Ovary (tissue), 10 donors: ENCODE measurements at places on chromosomes 11 and 22.

GRCh38 chr22:17831501-17832251 lies 57.4 kb upstream of the BID start:
- DNase-seq, result peak; percentile 63

DNA sequence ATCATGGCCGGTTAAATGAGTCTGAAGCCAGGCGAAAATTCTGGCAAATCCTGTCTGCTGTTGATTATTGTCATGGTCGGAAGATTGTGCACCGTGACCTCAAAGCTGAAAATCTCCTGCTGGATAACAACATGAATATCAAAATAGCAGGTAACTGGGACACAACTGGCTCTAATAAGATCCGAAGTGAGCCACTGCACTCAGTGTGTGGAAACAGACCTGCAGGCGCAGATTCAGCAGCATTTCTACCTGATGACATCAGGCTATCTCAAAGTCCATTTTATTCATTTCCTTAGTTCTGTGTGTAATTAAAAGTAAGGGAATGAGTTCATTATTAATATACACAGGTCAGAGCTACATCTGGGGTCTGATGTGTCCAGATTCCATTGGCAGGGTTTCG lies 78.2 kb downstream of the PPP2R1B start:
- no peak for DNase-seq

- DNase-seq, result no peak
Measured at GRCh38 chr11:65211293-65212105, 29.8 kb downstream of the CAPN1 start.

DNA sequence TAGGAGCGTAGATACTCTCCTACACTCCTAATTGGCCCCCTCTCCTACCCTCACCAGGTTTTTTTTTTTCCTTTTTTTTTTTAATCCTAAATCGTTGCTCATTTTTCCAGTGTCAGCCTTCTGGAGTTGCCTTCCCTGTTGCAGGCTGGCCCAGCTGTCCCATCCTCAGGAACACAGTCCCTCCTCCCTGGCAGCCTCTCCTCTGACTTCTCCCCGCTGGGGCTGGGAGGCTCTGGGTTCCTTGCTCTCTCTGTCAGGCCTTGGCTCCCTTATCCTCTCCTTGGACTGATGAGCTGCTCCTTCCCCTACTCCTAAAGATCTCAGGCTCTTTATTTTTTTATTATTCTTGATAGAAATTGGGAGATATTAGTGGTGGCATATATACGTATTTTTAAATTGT lies 62.2 kb downstream of the PKNOX2 start:
- DNase-seq, result no peak

- DNase-seq, result no peak
Measured at GRCh38 chr22:35733791-35734516, 16.3 kb downstream of the APOL5 start.

DNA sequence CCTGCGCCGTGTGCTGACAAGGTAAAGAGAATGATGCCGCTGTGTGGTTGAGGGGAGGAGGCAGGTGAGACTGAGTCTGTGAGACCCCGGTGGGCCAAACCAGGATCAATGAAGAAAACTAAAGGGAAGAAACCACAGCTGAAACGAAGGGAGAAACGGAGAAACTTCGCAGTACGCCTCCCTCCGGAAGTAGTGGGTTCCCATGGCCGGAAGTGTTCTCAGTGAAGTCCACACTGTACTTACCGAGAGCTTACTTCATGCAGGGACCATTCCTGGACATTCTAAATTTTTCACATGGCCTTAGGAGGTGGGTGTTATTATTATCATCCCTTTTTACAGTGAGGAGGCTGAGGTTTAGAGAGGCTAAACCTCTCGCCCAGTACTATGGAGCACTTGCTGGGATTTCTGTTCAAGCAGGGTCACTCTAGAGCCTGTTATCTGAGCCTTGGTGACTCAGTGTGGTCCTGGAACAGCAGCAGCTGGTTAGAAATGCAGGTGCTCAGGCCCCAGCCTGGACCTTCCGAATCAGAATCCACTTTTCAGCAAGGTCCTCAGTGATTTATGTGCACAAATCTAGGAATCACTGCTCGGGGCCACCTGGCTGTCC lies 17.9 kb downstream of the CD5 start:
- DNase-seq, result no peak

DNA sequence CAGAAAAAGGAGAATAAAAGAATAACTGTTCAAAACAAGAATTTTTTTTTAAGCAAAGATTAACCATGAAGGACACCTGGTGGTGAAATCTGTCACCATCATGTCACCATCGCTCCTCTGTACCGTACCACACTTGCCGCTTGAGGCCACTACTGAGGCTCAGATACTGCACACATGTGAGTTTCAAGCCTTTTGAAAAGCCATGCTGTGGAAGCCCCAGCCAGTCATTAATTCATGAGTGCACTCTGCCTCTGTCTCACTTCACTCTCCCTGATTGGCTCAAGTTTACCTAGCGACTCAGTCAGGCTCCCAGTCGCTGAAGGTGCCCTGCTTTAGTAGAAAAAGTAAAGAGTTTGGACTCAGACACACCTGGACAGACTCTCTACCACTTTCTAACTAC lies 6.6 kb upstream of the MS4A12 start:
- no peak for DNase-seq

DNA sequence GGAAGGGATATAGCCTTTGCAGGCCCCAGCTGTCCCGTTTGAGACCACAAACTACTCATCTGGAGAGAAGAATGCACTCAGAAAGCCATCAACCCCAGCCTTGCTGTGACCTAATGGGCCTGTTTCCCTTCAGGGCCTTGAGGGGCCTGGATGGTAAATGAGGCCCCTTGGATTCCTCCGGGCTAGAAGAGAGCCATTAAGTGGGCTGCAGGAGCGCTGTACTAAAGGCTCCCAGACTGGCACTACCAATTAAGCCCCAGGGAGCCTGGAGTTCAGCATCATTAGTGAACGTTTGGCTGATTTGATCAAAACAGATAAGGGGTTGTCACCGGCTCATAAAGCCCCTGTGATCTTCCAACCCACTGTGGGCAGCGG lies 23.0 kb downstream of the CD5 start:
- no peak for DNase-seq

- no peak for DNase-seq
Measured at GRCh38 chr11:44905131-44905866, 45.4 kb downstream of the TP53I11 start.

DNA sequence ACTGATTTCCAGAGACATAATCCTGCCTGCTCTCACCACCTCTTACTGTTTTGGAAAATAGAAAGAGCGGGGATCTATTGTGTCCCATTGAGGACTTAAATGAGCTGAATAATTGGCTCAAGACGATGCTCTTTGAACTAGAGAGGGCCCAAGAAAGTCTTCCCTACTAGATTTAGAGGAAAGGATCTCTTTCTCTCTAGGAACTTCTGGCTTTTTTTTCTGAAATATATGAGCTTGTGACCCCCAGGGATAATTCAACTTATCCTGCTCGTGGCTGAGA lies 461.4 kb upstream of the KIRREL3 start:
- DNase-seq, result no peak

DNA sequence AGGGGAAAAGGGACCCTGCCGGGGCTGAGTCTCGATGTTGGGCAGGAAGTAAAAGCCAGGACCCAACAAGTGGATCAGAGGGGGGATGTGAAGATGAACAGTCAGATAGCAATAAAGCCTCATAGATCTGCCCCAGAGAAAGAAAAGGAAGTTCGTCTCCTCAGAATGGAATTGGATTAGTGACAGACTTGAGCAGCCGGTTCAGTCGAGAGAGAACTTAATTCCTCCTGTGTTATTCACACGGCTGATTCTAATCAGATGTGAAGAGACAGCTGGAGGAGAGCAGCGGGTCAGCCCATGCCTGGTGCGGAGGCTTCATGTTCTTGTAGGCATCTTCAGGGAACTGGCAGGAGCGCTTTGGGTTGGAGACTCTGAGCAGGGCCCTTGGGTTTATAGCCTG lies 29.3 kb upstream of the CABP7 start:
- DNase-seq, result no peak

- no peak for DNase-seq
Measured at GRCh38 chr11:63553759-63554158, 9.4 kb downstream of the PLAAT2 start.

DNA sequence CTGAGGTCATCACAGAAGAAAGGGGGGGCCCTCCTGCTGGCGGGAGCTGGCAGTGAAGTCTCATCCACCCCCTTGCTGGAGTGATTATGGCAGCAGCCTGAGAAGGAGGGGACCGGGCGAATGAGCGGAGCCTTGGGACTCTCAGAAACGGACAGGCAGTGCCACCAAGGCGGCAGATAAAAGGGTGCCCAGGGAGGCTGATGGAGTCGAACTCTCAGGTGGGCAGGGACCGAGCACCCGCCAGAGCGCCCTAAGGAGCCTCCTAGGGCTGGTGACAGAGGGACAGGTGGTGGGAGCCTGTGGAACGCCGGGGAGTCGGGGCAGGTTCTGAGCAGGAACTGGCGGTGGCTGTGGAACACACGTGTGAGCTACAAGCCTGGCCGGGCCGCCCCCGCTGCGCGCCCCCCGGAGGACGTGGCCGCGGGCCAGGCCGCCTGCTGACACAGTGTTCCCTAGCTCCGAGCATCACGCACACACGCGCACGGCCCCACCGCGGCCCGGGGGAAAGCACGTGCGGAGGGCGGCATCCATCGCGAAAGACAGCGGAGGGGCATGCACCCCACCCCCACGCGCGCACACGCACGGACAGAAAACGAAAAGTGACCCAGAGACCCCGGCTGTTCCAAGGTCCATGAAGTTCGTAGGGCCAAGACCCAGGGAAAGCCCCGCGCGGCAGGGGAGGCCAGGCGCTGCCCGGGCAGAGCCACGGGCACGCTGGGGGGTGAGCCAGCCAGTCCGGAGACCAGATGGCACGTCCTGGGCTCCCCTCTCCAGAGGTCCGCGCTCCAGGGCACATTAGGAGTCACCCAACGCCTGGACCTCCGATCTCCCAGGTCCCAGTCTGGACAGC lies 1.0 kb downstream of the VWCE start:
- peak; percentile 84 for DNase-seq

- DNase-seq, result no peak
Measured at GRCh38 chr11:69934861-69935494, 115.8 kb upstream of the FGF3 start.

DNA sequence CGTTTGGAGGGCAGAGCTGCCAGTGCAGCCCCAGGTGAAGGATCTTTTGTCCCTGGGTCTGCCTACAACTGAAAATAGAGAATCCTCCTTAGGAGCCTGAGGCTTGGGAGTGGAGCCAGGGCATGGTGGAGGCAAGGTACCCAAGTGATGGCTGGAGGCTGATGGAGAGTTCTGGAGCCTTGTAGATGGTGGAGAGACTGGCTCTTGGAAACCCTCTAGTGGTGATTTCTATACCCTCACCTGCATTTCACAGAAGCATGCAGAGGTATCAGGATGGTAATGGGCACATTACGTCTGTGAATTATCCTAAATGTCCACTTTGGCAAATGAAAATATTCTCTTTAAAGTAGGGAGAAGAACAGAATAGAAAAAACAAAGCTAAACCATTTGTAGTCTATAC lies 44.4 kb downstream of the INSC start:
- DNase-seq, result no peak

- no peak for DNase-seq
Measured at GRCh38 chr11:42890773-42891172, 421.0 kb upstream of the API5 start.

DNA sequence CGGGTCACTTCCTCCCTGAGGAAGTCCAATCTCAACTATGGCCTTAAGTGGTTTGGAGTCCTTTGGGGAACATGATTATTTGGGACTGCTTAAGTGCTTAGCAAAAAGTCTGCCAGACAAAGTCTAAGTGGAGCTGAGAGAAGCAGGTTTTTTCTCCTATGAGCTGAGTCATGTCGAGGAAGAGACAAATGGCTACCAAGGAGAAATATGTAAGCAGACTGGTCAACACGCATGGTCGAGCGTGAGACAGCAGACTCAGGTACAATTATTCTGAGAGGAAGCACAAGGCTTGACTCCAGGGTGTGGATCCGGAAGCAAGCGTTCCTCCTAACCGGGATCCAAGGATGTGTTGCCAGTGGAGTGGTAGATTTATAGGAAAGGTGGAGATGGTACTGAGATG lies 30.6 kb downstream of the UBASH3B start:
- no peak for DNase-seq

DNA sequence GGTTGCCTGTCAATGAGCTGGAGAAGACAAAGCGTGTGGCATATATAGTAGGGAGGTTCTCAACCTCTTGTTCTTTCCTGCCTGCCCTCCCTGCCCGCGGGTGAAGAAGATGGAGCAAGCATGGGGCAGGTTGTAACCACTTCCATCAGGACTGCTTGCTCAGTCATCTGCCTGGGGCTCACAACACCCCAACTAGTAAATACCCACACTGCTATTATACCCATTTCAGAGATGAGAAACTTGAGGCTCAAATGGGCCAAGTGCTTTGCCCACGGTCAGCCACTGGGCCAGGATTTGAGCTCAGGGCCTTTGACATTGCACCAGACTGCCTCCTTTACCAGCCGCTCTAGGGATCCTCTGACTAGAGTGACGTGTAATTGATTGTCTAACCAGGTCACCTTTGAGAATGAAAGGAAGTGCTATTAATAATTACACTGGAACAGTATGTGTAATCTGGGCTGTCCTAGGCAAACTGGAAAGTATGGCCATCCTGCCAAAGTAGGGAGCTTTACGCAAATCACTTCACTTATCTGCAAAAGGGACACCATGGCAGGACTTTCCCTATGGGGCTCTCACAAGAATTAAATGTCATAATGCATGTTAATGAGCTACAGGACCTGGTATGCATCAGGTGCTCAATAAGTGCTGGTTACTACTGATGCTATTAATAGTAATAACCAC lies 2.8 kb upstream of the CDC42EP1 start:
- no peak for DNase-seq

DNA sequence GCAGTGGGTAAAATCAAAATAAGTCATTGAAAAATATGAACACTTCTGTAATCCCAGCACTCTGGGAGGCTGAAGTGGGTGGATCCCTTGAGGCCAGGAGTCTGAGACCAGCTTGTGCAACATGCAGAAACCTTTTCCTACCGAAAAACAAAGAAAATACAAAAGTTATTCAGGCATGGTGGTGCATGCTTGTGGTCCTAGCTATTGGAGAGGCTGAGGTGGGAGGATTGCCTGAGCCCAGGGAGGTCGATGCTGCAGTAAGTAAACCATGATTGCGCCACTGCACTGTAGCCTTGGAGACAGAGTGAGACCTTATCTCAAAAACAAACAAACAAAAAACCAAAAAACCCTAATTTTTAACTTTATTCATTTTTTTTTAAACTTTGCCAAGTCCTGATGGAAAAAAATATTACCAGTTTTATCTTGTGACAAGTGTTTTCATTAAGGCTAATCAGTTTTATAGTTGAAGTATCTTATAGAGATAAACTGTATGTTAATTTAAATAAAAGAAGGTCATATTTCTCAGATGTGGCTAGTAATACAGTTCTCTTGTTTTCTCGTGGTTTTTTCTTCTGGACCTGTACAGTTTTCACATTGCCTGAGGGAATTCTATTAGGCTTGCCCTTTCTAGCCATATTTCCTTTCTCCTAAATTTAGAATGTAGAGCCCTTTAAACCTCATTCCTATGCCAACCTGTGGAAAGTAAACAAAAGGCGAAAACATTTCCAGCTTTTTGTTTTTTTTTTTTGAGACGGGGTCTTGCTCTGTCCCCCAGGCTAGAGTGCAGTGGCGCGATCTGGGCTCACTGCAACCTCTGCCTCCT lies 9.4 kb downstream of the HIPK3 start:
- peak; percentile 44 for DNase-seq

- no peak for DNase-seq
Measured at GRCh38 chr22:22022947-22023534, 40.5 kb upstream of the TOP3B start.
